Osteoblast (primary cell): ENCODE measurements at places on chromosomes 5 and 9. TPM values are rescaled to one million over a fixed set of nuclear protein-coding genes. Genes with fewer than 3 reads are reported as not detected.
A peak's percentile ranks its signal among the peaks of the same experiment; 100 is the strongest.

DNA sequence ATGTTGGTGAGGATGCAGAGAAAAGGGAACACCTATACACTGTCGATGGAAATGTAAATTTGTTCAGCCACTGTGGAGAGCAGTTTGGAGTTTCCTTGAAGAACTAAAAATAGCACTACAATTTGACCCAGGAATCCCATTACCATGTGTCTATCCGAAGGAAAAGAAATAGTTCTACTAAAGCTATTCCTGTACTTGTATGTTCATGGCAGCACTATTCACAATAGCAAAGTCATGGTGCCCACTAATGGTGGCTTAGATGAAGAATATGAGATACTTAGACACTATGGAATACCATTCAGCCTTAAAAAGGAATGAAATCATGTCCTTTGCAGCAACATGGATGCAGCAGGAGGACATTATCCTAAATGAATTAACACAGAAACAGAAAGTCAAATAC, 50.2 kb upstream of the CAST start:
- peaks cover 16% of the 10 kb centered on the region for H3K4me1 ChIP-seq
- no peak overlapping the region for H3K4me3 ChIP-seq
- no peaks in the 10 kb centered on the region for H3K36me3 ChIP-seq
- DNase-seq: no peak
- H3K27ac ChIP-seq: no peak overlapping the region

GRCh38 chr5:59104400-59105127, 521.7 kb downstream of the RAB3C start:
- H3K4me1 ChIP-seq: peaks cover 13% of the 10 kb centered on the region
- no peak overlapping the region for H3K4me3 ChIP-seq
- no peak overlapping the region for H3K27ac ChIP-seq
- H3K27me3 ChIP-seq: no peaks in the 10 kb centered on the region
- DNase-seq: peak; percentile 25
- no peaks in the 10 kb centered on the region for H3K36me3 ChIP-seq

- DNase-seq: no peak
- H3K4me1 ChIP-seq: no peaks in the 10 kb centered on the region
- no peaks in the 10 kb centered on the region for H3K27me3 ChIP-seq
- H3K4me3 ChIP-seq: no peak overlapping the region
- H3K36me3 ChIP-seq: peaks cover 46% of the 10 kb centered on the region
These were observed 14.5 kb downstream of the PHAX start for GRCh38 chr5:126615286-126615685.

DNA sequence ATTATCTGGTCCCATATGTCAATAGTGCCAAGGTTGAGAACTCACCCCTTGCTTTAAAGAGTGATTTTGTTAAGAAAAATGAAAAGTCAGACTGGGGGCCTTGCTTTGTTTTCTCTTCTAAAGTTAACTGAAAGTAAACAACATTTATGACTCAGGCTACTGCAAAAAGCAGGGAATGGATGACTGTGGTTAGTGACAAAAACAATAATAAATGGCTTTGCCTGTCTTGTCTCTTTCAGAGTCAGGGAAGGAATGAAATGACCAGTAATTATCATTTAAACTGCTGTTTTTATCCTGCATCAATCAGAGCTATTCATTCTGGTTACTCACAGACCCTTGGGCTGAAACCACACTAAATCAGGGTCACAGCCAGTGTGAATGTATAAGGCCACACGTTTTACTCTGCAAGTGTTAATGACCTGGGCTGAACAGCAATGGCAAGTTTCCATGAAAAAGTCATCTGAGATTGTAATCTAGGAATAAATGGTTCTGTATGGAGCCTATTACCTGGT, 112.2 kb downstream of the ZNF608 start:
- DNase-seq: peak; percentile 81
- no peaks in the 10 kb centered on the region for H3K36me3 ChIP-seq
- peak overlapping the region; percentile 16 for H3K27ac ChIP-seq

GRCh38 chr9:16145196-16145950, 592.5 kb downstream of the CCDC171 start:
- H3K27me3 ChIP-seq: no peaks in the 10 kb centered on the region
- no peak overlapping the region for H3K27ac ChIP-seq
- H3K36me3 ChIP-seq: no peaks in the 10 kb centered on the region
- H3K4me1 ChIP-seq: peaks cover 14% of the 10 kb centered on the region

DNA sequence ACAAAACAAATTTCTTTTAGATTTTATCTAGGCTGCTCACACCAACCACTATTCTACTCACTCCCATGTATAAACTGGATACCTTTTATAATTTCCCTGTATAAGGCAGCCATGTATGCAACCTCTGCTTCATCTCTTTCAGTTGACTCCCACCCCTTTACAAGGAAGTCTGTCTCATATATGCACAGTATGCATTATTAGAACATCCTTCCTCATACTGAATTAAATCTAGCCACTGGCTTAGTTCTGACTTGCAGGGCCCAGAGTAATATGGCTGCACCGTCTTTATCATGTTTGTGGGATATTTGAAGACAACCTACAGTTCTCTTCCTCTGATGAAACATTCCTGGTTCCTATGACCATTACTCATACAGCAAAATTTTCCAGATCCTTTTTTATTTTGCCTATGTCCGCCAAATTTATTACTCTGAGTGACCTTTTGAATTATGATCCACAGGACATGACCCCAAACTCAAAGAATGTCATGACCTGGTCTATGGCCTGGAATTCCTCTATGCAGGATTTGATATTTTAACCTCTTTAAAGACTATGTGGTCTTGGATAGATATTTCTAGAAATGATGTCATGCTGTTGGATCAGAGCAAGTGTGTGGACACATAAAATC, 76.6 kb upstream of the ITGA1 start:
- H3K36me3 ChIP-seq: no peaks in the 10 kb centered on the region
- peaks cover 29% of the 10 kb centered on the region for H3K4me1 ChIP-seq
- no peaks in the 10 kb centered on the region for H3K27me3 ChIP-seq
- no peak for DNase-seq
- no peak overlapping the region for H3K27ac ChIP-seq

- no peak overlapping the region for H3K27ac ChIP-seq
- peak; percentile 69 for DNase-seq
- H3K36me3 ChIP-seq: no peaks in the 10 kb centered on the region
- H3K4me3 ChIP-seq: no peak overlapping the region
- H3K4me1 ChIP-seq: no peaks in the 10 kb centered on the region
These were observed 153.5 kb downstream of the PRELID2 start for GRCh38 chr5:145681686-145682085.

DNA sequence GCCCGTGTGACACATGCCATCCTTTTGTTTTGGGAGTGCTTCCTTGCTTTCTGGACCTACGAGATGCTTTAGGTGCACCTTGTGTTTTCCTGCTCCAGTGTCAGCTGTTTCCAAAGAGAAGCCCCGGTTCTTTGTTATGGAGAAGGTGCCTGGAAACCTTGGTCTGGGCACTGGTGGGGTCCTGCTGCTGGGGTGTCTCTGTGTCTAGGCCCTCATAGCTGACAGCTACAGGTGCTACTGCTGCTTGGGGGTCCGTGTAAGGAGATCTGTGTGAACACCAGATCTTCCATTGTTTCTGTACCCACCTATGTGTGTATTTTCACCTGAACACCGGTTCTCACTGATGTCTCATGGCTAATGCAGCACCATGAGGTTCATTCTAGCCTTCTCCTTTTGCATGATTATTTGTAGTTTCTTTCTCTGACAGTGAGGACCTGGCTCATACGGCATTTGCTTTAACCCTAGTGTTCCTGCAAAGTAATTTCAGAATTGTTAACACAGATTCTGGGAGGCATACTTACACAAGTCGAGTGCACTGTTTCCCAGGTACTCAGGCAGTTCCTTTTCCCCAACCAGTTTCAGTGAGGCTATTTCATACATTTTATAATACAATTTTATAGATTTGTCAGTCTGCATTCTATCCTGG, 13.2 kb upstream of the FAM120AOS start:
- no peaks in the 10 kb centered on the region for H3K27me3 ChIP-seq
- H3K36me3 ChIP-seq: peaks cover 4% of the 10 kb centered on the region
- H3K4me3 ChIP-seq: no peak overlapping the region

GRCh38 chr5:57900381-57900944, 417.9 kb upstream of the ACTBL2 start:
- no peak overlapping the region for H3K4me3 ChIP-seq
- DNase-seq: no peak
- H3K36me3 ChIP-seq: no peaks in the 10 kb centered on the region
- H3K4me1 ChIP-seq: peaks cover 2% of the 10 kb centered on the region

Gene PCDHGB3
- total RNA-seq: 6.2 and 8.0 TPM in 2 replicates

- H3K4me3 ChIP-seq: no peak overlapping the region
- DNase-seq: no peak
- H3K27me3 ChIP-seq: peaks cover 12% of the 10 kb centered on the region
These were observed 31.1 kb upstream of the PCA3 start for GRCh38 chr9:76733096-76733495.
